Foreskin fibroblast (primary cell): ENCODE measurements at places on chromosomes 1 and 21.

- DNase-seq, result peak; percentile 94
These were observed 482.0 kb downstream of the SETD4 start for GRCh38 chr21:35578347-35578782.

GRCh38 chr21:18617291-18617690 is 213.7 kb upstream of the TMPRSS15 start:
- no peak for DNase-seq

- no peak for DNase-seq
These were observed 20.1 kb upstream of the PTPRF start for GRCh38 chr1:43510621-43511020.

- DNase-seq, result peak; percentile 67
These were observed 73.0 kb downstream of the CD46 start for GRCh38 chr1:207824691-207825408.

DNA sequence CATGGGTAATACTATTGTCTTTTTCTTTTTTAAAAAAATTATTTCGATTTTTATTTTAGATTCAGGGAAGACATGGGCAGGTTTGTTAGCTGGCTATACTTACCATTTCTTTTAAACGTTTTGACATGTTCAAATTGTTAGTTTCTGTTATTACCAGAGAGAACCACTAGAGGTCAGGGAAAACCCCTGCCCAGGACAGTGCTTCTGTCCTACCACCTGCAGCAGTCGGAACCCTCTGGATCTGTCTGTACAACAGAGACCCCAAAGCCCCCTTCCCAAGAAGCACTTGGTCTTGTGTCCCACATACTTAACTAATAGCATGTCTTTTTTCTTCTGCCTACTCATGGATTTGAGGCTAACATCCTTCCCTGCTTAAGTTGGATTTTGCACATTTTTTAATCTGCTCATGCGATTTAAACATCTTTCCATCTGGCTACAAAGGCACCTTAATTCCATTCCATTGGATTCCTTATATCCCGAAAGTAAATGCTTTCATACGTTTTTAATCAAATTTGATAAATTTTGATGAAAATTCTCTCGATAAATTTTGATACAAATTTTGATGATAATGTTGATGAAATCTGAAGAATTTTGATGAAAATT is 10.0 kb upstream of the C1orf115 start:
- peak; percentile 62 for DNase-seq

DNA sequence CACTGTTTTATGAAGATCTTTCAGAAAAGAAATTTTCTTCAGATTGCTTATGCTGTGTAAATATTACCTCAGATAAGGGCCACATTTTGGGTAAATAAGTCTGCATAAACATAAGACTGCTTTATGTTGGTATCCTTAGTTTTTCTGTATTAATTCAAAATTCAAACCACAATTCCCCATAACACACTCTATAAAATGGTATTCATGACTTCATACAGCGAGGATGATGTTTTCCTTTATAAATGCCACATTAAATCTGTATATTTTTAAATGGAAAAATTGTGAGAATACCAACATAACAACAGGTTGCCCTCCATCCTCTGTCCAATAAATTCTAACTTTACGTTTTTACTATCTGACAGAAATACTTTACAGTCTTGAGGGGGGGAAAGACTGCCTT is 248.7 kb upstream of the CXADR start:
- no peak for DNase-seq

DNA sequence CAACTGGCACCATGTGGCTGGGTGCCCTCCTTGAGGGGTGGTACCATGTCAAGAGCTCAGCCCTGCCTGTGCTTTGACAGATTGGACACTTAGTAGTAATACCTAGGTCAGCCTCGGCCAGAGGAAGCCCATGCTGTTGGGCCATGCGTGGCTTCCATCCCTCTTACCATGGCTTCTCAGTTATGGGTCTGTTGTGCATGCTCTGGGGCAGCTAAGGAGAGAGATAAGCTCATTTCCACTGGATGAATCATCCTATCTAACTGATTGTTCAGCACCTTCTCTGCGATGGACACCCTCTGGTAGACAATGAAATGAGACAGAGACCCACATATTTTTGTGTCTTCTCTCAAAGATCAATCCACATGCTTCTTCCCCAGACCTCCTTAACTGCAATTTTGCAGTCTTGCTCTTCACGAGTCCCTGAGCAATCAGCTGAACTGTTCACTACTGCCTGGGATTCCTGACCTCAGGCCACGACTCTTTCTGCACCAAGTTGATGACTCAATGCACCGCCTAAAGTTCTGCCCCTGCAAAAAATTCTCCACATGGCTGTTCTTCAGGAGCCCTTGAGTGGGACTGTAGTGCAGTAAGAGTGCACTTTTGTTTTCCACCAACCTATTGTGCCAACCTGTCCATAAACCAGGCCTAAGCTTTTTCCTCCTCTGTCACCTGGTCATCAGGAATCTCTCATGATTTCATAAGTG is 6.9 kb upstream of the TRIM62 start:
- peak; percentile 64 for DNase-seq

GRCh38 chr1:168728473-168729404 is at the start of gene DPT:
TSS of gene DPT (minus strand) at chr1:168729206. CDS start at chr1:168729174, 32 bp downstream.
- peak; percentile 77 for DNase-seq

DNA sequence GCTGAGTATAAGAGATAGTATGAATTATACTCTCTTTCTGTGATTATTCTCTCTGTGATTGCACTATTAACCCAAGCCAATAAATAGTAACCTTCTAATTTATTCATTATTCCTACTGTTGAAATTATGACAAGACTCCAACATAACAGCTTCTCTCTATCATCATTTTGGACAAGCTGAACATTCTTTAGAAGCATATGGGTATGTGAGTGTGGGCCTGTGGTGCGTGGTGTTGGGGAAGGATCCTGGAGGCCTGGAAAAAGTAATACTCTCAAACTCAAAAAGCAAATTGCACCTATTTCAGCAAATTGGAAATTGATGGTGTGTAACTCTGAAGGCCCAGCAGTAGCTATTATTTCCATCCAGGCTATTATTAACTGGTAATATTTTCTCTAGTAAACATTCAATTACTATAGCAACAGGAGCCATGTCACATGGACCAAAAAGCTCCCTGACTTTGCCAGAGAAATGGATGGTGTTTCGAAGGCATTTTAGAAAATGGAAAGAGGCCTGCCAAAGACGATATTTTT is 502.8 kb downstream of the LTN1 start:
- no peak for DNase-seq

DNA sequence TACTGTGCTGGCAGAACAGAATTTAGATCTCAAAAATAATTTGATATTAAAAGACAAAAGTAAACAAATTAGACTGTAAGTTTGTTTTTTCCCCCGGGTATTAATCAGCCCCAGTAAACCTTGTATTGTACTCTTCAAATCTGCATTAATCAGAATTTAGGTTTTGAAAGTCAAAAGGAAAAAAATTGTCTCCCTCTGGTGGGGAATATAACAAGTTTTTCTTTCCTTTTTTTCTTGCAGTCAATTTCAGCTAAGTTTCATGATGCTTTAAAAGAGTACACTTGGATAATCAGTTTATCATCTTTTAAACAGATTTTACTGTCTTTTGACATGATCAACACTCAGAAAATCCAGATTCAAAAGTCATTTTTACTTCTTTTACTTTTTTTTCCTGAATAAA is 134.5 kb upstream of the PKN2 start:
- peak; percentile 4 for DNase-seq

DNA sequence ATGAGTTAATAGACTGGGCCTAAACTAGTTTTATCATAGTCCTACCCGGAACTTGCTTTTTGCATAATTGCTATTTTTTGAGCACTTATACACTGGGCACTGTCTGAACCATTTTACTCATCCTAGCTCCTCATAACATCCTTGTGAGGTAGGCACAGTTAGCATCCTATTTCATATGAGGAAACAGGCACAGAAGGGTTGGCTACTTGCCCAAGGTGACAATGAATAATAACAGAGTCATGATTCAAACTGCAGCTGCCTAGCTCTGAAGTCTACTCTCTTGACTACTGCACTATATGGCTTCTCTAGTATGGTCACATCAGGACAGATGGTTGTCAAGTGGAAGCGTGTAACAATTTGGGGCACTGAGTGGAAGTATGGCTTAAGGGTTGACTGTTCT is 18.2 kb upstream of the RC3H1 start:
- DNase-seq, result peak; percentile 92

DNA sequence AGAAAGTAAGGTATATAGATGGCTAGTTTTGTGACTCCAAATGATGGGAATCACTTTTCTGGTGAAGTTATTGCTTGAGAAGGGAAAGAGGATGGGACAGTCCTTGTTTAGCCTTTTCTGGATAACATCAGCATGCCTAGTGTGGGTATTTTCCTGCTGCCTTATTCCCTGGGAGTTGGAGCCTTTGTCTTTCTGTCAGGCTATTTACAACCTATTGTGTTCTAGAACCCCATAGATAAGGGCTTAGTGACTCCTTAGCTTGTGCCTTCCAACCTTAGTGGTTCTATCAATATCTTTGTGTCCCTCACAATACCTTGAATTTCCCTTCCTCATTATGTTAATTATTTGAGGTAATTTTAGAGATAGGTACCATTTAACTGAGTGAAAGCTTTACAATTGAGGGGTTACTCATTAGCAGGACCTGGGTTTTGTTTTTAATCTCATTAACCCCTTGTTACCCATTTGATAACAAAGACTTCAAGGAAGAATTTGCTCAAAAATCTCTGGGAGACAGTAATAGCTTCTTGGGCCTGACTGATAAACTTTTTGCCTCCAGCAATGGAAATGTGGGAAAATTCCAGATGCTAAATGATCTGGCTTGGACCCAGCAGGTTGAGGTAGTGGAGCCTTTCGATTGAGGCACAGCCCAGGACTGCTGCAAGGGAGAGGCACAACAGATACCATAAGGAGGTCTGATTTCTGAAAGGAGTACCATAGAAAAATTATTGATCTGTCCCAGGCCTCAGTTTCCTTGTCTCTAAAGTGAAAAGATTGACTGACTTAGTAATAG is 49.0 kb downstream of the CACHD1 start:
- DNase-seq, result no peak

DNA sequence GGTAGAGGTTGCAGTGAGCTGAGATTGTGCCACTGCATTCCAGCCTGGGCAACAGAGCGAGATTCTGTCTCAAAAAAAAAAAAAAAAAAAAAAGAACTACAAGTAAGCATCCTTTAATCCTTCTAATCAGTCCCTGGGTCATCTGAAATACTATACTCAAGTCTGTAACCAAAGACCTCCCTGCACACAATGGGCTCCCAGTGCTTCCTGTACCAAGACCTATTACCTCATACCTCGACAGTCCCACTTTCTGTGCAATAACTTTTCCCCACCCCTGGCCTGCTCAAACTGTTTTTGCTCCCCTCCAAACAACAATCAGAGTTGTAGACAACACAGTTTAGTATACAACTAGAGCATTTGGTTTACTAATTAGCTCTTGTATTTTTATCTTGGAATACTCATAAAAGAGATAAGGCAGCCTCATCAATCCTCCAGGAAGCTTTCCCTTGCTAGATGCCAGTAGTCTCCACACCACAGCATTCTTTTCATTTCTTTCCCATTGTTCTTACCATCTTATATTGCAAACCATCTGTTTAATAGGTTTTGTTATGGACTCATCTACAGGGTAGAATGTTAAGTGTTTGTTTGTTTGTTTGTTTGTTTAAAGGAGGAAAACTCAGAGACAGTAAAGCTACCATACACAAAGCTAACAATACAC is 19.2 kb upstream of the RLF start:
- no peak for DNase-seq

- DNase-seq, result peak; percentile 93
These were observed 102.8 kb downstream of the GDAP2 start for GRCh38 chr1:117826540-117827078.

GRCh38 chr1:110605901-110606656 is at the start of gene KCNA2:
TSS of gene KCNA2 (minus strand) at chr1:110606358. CDS start at chr1:110604782, 1,576 bp downstream.
- no peak for DNase-seq

- no peak for DNase-seq
These were observed 34.9 kb downstream of the PDPN start for GRCh38 chr1:13618483-13618882.

DNA sequence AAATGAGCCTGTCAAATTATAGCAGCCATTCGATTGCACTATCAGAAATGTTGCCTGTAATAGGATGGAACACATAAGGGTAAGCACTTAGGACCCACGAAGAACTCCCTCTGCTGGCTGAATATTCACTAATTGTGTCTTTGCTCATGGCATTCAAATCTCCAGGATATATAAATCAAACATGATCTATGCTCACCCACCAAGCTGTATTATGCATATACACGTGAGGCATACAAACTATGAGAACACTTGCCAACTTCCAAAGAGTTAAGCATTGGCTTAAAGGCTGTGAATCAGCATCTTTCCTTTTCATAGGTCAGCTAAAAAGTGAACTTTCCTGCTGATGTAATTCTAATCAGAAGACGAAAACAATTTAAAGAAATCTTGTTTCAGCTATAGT is 34.5 kb downstream of the TMPRSS15 start:
- no peak for DNase-seq

DNA sequence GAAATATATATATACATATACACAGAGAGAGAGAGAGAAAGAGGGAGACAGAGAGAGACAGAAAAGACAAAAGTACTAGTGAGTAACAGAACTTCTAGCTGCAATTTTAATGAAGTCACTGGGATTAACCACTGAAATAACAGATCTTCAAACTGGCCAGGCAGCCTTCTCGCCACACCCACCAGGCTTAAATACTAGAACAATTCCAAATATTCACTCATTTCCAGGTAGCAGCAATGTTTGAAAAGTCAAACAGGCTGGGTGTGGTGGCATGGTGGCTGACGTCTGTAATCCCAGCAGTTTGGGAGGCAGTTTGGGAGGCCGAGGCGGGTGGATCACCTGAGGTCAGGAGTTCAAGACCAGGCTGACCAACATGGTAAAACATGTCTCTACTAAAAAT is 5.2 kb downstream of the PRDX1 start:
- no peak for DNase-seq

DNA sequence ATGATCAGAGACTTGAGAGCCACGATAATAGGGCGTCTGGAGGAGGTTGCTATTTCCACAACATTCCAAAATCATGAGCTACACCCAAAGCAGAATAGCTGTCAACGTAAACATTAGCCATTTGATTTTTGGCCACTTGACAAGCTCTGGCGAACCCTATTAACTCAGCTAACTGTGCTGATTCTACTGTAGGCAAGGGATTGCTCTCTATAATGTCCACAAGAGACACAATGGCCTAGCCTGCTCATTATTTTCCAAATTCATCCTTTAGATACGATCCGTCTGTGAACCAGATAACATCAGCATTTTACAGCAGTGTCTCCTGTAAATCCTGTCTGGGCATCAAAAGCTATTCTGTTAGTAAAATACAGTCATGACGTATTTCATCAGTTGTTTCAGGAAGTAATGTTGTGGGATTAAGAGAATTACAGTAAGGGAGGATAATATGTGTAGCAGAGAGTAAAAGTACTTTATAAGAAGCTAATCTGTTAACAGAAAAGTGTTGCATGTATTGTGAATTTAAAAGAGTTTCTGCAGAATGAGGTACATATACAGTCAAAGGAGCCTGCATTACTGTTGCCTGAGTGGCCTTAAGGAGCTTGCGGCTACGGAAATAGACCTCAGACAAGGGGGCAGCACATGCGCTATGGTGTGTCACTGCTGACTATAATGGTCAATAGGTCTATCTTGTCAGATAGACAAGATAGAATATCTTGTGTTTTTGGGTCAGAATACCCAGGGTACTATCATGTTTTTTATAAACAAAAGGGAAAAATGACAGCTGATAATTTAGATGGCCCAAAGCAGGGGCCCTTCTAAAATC is 44.9 kb upstream of the TINAGL1 start:
- peak; percentile 44 for DNase-seq
